Mammary epithelial cell (primary cell): ENCODE measurements at places on chromosomes 12 and 14. TPM values are rescaled to one million over a fixed set of nuclear protein-coding genes. Genes with fewer than 3 reads are reported as not detected.

- no peak for DNase-seq
Observed at GRCh38 chr14:58844544-58844943, 206.8 kb downstream of the DACT1 start.

DNA sequence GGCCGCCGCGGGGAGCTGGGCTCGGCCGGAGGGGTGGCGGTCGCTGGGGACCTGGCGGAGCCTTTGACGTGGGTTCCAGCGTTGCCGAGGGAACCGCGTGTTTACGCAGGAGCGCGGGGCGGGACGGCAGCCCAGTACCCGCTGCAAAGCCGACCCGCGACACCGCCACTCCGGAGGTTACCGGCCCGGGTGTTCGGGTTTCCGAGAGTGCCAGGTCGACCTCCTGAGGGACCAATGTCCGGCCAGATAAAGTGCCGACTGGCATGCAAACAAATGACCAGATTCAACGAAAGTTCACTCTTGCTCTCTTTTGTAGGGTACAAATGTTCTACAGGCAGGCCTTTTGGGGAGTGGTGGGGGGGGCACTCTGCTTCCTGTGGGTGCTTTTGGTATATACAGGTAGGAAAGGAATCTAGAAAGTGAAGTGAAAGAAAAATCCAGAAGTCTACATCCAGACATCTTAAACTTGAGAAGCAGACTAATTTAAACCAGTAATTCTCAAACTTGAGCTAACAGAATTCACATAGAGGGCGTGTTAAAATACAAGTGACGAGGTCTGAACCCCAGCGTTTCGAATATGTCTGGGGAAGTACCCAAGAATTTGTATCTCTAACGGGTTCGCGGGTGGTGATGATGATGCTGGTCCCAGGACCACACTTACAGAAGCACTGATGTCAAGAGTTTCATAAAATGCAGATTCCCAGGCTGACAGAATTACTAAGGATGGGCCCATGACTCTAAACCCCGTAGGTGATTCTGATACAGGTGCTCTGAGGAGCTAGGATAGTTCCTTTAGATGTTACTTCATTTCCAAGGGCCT, at the start of gene GPR135:
GPR135 (minus strand) TSS at position 65 of the 820 bp plus-strand sequence. CDS start 154 bp downstream, outside the sequence.
- no peak for DNase-seq

DNA sequence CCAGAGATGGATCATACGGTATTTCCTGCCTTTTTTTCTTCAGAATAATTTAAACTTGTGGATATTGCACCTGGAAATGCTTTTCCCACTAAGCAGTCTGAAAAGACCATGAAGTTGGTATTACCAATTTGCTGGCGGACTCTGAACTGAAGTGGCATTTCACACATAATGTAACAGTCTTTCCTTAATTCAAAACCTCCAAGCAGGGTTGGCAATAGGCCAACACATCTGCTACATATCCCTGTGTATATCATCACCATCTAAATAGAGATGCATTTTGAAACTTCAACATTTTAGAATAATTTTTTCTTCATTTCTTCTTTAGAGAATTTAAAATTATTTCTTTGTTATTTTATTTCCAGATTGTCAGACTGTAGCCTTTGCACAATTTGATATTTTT, 100.5 kb downstream of the TSPAN8 start:
- DNase-seq, result no peak

- peak; percentile 42 for DNase-seq
Observed at GRCh38 chr12:59403259-59403932, 192.4 kb upstream of the SLC16A7 start.

GRCh38 chr14:80346395-80346794, 135.1 kb upstream of the DIO2 start:
- DNase-seq, result no peak

DNA sequence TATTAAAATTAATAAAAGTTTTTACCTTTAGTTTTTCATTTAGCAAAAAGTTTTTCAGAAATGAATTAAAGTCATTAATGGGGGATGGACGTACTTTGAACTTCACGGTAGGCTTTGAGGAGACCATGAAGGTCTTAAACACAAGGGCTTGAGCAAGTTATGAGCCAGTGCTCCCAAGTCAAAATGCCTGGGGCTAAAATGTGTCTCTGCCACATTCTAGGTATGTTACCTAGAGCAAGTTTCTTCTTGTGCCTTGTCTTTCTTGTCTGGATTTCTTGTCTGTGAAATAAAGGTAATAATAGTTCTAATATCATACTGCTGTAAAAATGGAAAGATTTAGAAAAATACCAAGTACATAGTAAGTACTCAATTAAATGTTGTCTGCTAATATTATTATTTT, 132.7 kb upstream of the USP15 start:
- peak; percentile 21 for DNase-seq

GRCh38 chr12:49631336-49631907, 8.1 kb downstream of the PRPF40B start:
- no peak for DNase-seq

DNA sequence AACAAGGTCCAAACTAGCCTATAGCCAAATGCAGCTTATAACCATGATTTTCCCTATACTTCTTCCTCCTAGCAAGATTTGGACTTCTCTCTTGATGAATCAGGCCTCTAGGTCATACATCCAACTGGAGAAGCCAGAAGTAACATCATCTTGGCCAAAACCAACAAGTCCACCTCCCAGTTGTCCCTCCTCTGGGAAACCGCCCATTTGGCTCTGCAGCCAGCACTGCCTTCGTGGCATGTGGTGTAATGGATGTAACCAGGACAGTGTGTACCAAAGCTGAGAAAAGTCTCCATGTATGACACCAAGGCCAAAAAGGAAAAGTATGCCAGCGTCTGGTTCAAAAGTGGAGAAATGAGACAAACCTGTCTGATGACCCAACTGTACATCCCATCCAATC, 59.3 kb upstream of the VASH1 start:
- DNase-seq, result no peak

- DNase-seq, result no peak
Observed at GRCh38 chr12:26979733-26980132, 34.5 kb downstream of the TM7SF3 start.

DNA sequence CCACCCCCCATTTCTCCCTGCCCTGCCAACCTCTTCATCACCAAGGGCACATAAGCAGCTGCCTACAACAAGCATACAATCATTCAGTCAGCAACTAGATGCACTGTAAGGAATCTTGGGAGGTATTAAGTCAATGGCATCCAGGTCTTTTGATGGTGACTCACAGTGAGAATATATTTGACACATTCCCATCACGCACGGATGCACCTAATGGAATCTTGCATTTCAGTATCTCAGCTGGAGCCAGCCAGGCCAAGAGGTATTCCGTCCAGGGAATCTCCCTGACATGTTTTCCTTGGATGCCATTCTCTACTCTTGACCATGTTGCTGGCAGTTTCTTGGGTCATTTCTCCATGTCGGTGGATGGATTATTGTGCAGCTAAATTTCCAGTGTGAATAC, 73.9 kb upstream of the CAPRIN2 start:
- no peak for DNase-seq

- DNase-seq, result no peak
Observed at GRCh38 chr14:105172476-105172875, 3.9 kb upstream of the JAG2 start.

- DNase-seq, result no peak
Observed at GRCh38 chr12:112577473-112578329, 159.0 kb downstream of the PTPN11 start.

DNA sequence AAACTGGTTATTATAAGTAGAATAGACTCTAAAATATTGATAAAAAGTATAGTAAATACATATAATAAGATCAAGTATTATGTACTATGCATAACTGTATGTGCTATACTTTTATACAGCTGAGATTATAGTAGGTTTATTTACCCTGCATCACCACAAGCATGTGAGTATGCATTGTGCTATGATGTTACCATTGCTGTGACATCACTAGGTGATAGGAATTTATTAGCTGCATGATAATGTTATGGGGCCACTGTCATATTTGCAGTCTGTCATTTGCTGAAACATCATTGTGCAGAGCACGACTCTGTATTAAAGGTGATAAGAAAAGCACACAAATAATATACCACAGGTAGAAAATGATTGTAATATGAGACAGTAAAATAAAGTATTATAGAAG, 385.6 kb downstream of the ZFP36L1 start:
- DNase-seq, result no peak

GRCh38 chr12:14880890-14881453, 4.7 kb downstream of the MGP start:
- DNase-seq, result no peak

GRCh38 chr14:89342049-89342448, 75.0 kb downstream of the FOXN3 start:
- no peak for DNase-seq

DNA sequence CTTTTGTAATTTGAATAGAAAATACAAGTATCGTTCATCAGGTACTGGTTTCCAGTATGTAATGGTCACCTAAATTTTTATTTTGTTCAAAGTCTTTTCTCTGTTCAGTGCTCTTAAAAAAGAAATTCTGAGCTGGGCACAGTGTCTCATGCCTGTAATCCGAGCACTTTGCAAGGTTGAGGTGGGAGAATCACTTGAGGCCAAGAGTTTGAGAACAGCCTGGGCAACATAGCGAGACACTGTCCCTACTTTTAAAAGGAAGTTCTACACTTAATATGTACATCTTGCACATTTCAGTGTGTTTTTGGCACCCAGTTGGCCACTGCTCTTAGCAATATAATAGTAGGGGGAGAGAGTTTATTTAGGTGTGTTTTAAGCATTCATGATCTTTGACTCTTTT, 27.9 kb downstream of the PCNX1 start:
- no peak for DNase-seq

GRCh38 chr12:59484575-59484974, 111.3 kb upstream of the SLC16A7 start:
- DNase-seq, result no peak

DNA sequence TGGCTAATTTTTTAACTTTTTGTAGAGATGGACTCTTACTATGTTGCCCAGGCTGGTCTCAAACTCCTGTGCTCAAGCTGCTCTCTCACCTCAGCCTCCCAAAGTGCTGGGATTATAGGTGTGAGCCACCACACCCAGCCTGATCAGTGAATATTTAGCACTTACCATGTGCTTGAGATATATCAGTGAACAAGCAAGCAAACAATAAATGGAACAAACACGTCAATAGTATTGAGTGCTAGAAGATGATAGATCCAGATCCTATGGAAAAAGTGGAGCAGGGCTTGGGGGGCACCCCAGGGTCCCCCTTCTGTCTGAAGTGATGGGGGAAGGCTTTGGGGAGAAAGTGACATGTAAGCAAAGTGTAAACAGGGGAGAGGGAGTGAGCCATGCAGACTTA, 83.8 kb downstream of the NT5DC3 start:
- DNase-seq, result no peak

GRCh38 chr12:64110864-64111263, 111.2 kb downstream of the KICS2 start:
- DNase-seq, result no peak

DNA sequence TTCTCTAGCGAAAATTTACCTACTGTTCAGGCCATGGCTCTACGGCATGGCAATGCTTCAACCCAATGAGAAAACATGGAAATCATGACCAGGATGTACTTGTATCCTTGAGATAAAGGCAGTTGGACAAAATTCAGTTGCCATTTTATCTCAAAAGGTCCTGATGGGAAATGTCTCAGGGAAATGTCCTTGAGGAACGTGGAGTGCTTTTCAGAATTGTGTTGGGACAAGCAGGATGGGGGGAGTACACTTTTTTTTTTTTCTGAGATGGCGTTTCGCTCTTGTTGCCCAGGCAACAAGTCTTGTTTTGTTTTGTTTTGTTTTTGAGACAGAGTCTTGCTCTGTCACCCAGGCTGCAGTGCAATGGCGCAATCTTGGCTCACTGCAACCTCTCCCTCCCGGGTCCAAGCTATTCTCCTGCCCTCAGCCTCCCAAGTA, 86.8 kb upstream of the EIF5 start:
- no peak for DNase-seq

- DNase-seq, result no peak
Observed at GRCh38 chr12:76329606-76330005, 18.6 kb downstream of the BBS10 start.

DNA sequence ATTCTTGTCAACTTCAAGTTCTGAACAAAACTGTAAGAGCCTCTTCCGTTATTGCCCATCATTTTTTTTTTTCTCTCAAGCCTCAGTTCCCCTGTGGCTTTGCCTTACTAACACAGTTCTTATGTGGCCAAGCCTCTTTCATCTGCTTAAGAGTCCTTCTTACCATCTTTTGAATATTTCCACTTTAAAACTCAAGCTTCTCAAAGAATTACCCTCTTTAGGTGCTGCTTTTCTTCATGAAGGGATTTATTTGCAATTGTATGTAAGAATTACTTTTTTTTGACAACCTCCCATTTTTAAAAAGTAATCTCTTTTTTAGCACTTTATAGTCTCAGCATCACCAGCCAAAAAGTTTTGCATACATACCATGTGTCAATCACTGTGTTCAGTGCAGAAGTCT, 240.2 kb upstream of the RMST start:
- no peak for DNase-seq

- DNase-seq, result peak; percentile 50
Observed at GRCh38 chr12:42023733-42024494, 120.8 kb downstream of the GXYLT1 start.

- DNase-seq, result no peak
Observed at GRCh38 chr14:23299986-23300686, 2.5 kb downstream of the PPP1R3E start.

- no peak for DNase-seq
Observed at GRCh38 chr14:93311082-93311481, 21.8 kb downstream of the BTBD7 start.

- DNase-seq, result no peak
Observed at GRCh38 chr14:42778984-42779383, 1172.3 kb downstream of the LRFN5 start.

DNA sequence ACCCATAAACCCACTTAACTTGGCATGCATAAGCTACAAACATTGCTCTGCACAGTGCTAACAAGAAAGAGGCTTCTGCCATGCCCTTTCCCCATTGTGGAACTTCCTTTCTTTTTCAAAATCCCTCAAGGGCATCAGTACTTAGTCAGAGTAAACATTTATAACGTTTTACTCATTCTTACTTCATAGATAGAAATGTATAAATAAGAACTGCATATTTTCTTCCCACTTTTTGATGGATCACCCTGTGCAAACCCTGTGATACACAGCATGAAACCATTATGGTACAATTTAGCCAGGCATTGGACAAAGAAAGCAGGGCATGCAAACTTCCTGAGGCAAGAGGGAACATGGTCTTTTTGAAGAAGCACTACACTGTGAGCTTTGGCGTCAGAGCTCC, 113.8 kb upstream of the FOXG1 start:
- DNase-seq, result peak; percentile 91

- no peak for DNase-seq
Observed at GRCh38 chr12:44771485-44772021, 104.6 kb downstream of the NELL2 start.

Gene DPF3
- 0.53 and 1.9 TPM in 2 replicates for total RNA-seq

Gene PTPRB
- 0.05 TPM in 2 replicates for total RNA-seq

Gene SPX
- 0.50 TPM for total RNA-seq

Gene ABHD12B
- total RNA-seq, result not detected in 2 replicates

Gene MSRB3
- 56.8 TPM for total RNA-seq

Gene PDE3A
- total RNA-seq, result not detected in 2 replicates

Gene KLRG1
- total RNA-seq, result not detected

Gene SLC17A8
- total RNA-seq, result not detected

Gene VWF
- total RNA-seq, result 0.29 and 0.49 TPM in 2 replicates

Gene LRRIQ1
- total RNA-seq, result 0.13 and 0.99 TPM in 2 replicates

Gene GNB3
- 0.40 and 0.99 TPM in 2 replicates for total RNA-seq

Gene FOXA1
- total RNA-seq, result 0.33 and 2.2 TPM in 2 replicates

Gene KRT79
- total RNA-seq, result not detected

Gene DCAF4
- total RNA-seq, result 24.0 and 24.1 TPM in 2 replicates

Gene NID2
- 17.2 TPM for total RNA-seq

Gene LRP1-AS
- not detected in 2 replicates for total RNA-seq

Gene CYP46A1
- total RNA-seq, result not detected
